ENCODE measurements at places on chromosomes 4 and X. TPM values are rescaled to one million over a fixed set of nuclear protein-coding genes. Genes with fewer than 3 reads are reported as not detected.

BEX1 gene
- 3.3 TPM for total RNA-seq

CTBP1 gene
- 183 TPM for total RNA-seq

BEND4 gene
- total RNA-seq, result 0.80 TPM

NR3C2 gene
- 55.5 TPM for total RNA-seq

PPEF2 gene
- not detected for total RNA-seq

ZDHHC15 gene
- total RNA-seq, result 0.48 TPM

TSPAN7 gene
- total RNA-seq, result 156 TPM

SRPK3 gene
- total RNA-seq, result 0.75 TPM

NLGN4X gene
- total RNA-seq, result 1.7 TPM

RPS6KA6 gene
- 2.2 TPM for total RNA-seq

RFC1 gene
- 17.7 TPM for total RNA-seq

ZRSR2 gene
- 12.4 TPM for total RNA-seq

SORBS2 gene
- 92.7 TPM for total RNA-seq

CHRDL1 gene
- 46.4 TPM for total RNA-seq

UGT2B10 gene
- total RNA-seq, result not detected

CC2D2A gene
- total RNA-seq, result 11.9 TPM

FGFBP1 gene
- 8.6 TPM for total RNA-seq

DUSP9 gene
- total RNA-seq, result not detected

VCX gene
- total RNA-seq, result not detected

TAF7L gene
- not detected for total RNA-seq

SORCS2 gene
- total RNA-seq, result 0.48 TPM

C1GALT1C1 gene
- total RNA-seq, result 5.6 TPM

HPGDS gene
- total RNA-seq, result 3.5 TPM

MCUB gene
- 15.7 TPM for total RNA-seq

MAGEA4 gene
- total RNA-seq, result not detected

HSFX3 gene
- not detected for total RNA-seq

PPARGC1A gene
- total RNA-seq, result 63.7 TPM

KCNIP4 gene
- 2.5 TPM for total RNA-seq

HSD17B10 gene
- total RNA-seq, result 47.5 TPM

AFF1 gene
- 98.5 TPM for total RNA-seq

VCX3B gene
- not detected for total RNA-seq

PHKA1 gene
- total RNA-seq, result 3.0 TPM

YIPF7 gene
- not detected for total RNA-seq

VEGFD gene
- total RNA-seq, result not detected

ADH1B gene
- 64.3 TPM for total RNA-seq

SUV39H1 gene
- total RNA-seq, result 5.3 TPM

POU4F2 gene
- total RNA-seq, result not detected

RAB28 gene
- total RNA-seq, result 17.7 TPM

OPRPN gene
- not detected for total RNA-seq

ITGB1BP2 gene
- not detected for total RNA-seq

ADH1C gene
- 496 TPM for total RNA-seq

FRAS1 gene
- total RNA-seq, result 1.8 TPM

ARHGAP4 gene
- total RNA-seq, result 52.4 TPM

CNGA1 gene
- total RNA-seq, result 11.6 TPM

KLF8 gene
- 2.3 TPM for total RNA-seq

ATP1B4 gene
- total RNA-seq, result not detected

LUZP4 gene
- total RNA-seq, result not detected

TGIF2LX gene
- total RNA-seq, result not detected

ITIH6 gene
- not detected for total RNA-seq

BEX5 gene
- not detected for total RNA-seq

LDB2 gene
- 7.0 TPM for total RNA-seq

All from transverse colon (tissue), 4 donors.